ENCODE measurements at places on chromosomes 5 and 9. TPM values are rescaled to one million over a fixed set of nuclear protein-coding genes. Genes with fewer than 3 reads are reported as not detected.
A peak's percentile ranks its signal among the peaks of the same experiment; 100 is the strongest.

- no peaks in the 10 kb centered on the region for H3K27me3 ChIP-seq
- H3K36me3 ChIP-seq: no peaks in the 10 kb centered on the region
- DNase-seq: no peak
- no peak overlapping the region for H3K27ac ChIP-seq
- H3K4me1 ChIP-seq: no peaks in the 10 kb centered on the region
These were observed 166.2 kb downstream of the NFIB start for GRCh38 chr9:14147738-14148137.

- H3K4me3 ChIP-seq: no peak overlapping the region
- H3K27me3 ChIP-seq: no peaks in the 10 kb centered on the region
- no peaks in the 10 kb centered on the region for H3K36me3 ChIP-seq
- DNase-seq: no peak
- no peak overlapping the region for H3K27ac ChIP-seq
These were observed 212.5 kb downstream of the GAS1 start for GRCh38 chr9:86734771-86735170.

- H3K27me3 ChIP-seq: no peaks in the 10 kb centered on the region
- H3K4me1 ChIP-seq: peaks cover 49% of the 10 kb centered on the region
- H3K4me3 ChIP-seq: no peak overlapping the region
- no peak for DNase-seq
- no peaks in the 10 kb centered on the region for H3K36me3 ChIP-seq
- H3K27ac ChIP-seq: peak overlapping the region; percentile 91
These were observed 189.7 kb downstream of the PALM2AKAP2 start for GRCh38 chr9:109969573-109970237.

- no peak for DNase-seq
- H3K4me3 ChIP-seq: no peak overlapping the region
- no peaks in the 10 kb centered on the region for H3K27me3 ChIP-seq
- no peaks in the 10 kb centered on the region for H3K4me1 ChIP-seq
- no peak overlapping the region for H3K27ac ChIP-seq
- H3K36me3 ChIP-seq: peaks cover 6% of the 10 kb centered on the region
These were observed 171.9 kb downstream of the GAPVD1 start for GRCh38 chr9:125433461-125434011.

- H3K27ac ChIP-seq: no peak overlapping the region
- no peaks in the 10 kb centered on the region for H3K27me3 ChIP-seq
- DNase-seq: no peak
- H3K4me1 ChIP-seq: peaks cover 45% of the 10 kb centered on the region
- H3K4me3 ChIP-seq: peak overlapping the region; percentile 43
These were observed 84.7 kb upstream of the TNFAIP8 start for GRCh38 chr5:119270960-119271757.

- H3K4me1 ChIP-seq: no peaks in the 10 kb centered on the region
- no peaks in the 10 kb centered on the region for H3K27me3 ChIP-seq
- no peak for DNase-seq
These were observed 118.2 kb downstream of the VCAN start for GRCh38 chr5:83589786-83590185.

DNA sequence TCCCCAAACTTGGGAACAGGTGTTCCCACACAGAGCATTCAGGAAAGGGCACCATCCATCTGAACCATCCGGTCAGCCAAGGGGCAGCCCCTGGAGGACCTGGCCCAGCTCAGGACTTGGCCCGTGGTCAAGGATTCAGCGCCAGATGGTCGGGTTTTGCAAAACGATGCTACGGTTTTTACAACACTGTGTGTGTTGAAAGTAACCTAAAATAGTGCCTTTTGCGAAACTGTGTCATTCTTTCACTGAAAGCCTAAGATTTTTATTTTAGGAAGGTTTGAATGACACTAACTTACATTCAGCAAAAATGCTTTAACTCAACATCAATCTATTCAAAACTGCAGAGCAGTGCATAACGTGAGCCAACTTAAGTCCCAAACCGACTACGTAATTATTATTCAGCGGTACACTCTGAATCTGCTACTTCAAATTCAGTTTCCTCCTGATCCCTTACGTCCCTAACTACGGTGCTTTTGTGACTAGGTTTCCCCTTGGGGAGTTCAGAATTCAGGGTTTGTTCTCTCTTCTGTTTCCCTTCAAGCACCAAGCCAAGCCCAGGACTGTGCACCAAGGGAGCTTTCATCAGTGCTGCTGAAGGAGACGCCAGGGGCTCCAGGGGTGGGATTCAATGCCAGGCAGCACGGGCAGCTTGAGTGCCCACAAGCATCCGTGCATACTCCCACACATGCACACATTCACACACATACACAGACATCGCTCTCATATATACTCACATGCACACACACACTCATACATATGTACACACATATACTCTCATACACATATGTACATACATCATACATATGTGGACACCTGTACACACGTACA, 25.8 kb downstream of the LPCAT1 start:
- no peak for DNase-seq
- H3K4me1 ChIP-seq: peaks cover 2% of the 10 kb centered on the region
- H3K27me3 ChIP-seq: no peaks in the 10 kb centered on the region

The SLCO6A1 gene
- 0.37 TPM for polyA plus RNA-seq

The GPR150 gene
- 0.89 TPM for polyA plus RNA-seq

The TPRN gene
- 6.2 TPM for polyA plus RNA-seq
